ENCODE measurements at places on chromosomes 16 and 17.

DNA sequence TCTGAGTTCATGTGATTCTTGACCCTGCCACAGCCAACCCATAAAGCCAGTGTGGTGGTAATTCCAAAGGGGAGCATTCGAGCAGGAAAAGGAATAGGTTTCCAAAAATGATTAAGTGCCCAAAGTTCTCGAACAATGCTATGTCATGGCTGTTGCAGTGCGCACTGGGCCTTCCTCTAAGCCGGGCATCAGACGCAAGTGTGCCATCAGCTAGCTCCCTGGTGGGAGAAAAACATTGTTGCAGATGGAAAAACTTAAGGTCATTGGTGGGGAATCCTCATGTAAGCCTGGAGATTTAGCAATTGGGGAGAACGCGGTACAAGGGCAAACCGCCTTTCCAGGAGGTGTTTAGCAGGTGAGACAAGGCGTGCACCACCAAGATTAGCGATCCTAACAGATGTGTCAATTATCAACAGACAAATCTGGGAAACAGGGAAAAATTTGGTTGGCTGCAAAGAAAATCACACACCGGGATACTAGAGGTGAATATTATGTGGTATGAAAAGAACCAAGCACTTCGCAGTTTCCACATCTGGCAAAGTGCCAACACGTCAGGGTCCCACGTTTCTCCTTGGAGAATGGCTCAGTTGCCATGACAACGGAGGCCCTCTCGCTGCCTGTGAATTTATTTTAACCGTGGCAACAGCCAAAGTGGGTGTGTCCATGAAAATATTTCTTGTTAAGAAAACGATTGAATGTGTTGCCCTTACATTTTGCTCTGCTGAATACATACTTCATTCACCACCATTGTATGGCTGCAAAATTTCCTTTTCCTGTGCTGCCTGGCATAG is 118.5 kb upstream of the CACNG5 start:
- DNase-seq: no peak

DNA sequence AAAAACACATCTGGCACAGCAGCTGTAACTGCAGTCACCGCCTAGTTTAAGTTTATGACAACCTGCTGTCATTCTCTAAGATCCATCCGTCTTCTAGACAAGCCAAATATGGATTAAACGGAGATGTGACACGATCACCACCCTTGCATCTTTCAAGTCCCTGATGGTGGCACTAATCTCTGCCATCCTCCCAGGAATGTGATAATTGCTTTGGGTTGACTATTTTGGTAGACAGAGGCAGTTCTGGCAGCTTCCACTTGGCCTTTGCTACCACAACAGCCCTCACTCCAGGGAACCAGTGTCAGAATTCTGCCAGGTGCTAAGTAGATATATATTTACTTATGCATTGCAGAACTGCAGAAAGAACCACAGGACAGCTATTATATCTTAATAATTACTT is 81.3 kb downstream of the ADCY9 start:
- DNase-seq: no peak

GRCh38 chr17:48030531-48030930 is 7.1 kb downstream of the COPZ2 start:
- DNase-seq: no peak

DNA sequence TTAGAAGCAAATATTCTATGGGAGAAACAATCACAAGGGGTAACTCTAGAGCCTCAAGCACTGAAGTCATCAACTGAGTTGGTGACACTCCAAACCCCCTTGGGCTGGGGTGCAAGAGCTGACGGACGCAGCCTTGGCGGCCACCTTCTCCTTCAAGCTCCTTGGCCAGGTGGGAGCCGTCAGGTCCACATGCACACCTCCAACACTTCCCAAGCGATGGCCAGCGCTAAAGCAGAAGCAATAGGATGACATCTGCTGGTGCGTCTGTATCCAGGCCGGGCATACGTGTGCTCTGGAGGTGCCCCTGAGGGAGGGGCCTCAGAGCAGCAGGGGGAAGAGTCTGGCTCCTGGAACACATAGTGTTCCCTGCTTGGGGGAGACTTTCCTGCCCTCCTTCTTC is 12.2 kb upstream of the FOXJ1 start:
- DNase-seq: no peak

DNA sequence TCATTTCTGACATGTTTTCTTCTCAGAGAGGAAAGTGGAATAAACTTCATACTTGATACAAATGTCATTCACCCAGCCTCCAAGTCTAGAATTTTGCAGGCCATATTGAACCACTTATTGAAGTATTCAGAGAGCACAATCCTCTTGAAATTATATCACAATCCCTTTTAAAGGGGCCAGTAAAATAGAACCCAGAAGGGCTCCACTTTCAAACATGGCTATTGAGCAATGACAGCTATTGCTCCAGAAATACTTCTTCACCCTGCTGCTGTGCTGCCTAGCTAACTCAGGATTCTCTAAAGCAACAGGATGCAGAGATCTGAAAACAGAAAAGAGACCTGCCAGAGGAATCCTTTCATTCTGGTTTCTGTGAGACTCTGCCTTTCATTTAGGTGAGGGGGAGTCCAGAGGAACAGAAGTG is 275.0 kb upstream of the CDH5 start:
- peak; percentile 60 for DNase-seq

- no peak for DNase-seq
These were observed 32.3 kb downstream of the ATPAF2 start for GRCh38 chr17:18006495-18007239.

GRCh38 chr17:59356543-59357218 is 25.2 kb downstream of the YPEL2 start:
- DNase-seq: no peak

GRCh38 chr17:49976163-49976827 is 7.3 kb downstream of the DLX4 start:
- DNase-seq: no peak

- peak; percentile 89 for DNase-seq
These were observed 172.2 kb downstream of the SEC14L1 start for GRCh38 chr17:77312786-77313599.

GRCh38 chr17:8968503-8968902 is 3.0 kb upstream of the PIK3R5 start:
- DNase-seq: no peak

GRCh38 chr16:66263973-66264310 is 102.5 kb upstream of the CDH5 start:
- no peak for DNase-seq

GRCh38 chr16:67773099-67773498 is 33.3 kb downstream of the RANBP10 start:
- DNase-seq: peak; percentile 58

DNA sequence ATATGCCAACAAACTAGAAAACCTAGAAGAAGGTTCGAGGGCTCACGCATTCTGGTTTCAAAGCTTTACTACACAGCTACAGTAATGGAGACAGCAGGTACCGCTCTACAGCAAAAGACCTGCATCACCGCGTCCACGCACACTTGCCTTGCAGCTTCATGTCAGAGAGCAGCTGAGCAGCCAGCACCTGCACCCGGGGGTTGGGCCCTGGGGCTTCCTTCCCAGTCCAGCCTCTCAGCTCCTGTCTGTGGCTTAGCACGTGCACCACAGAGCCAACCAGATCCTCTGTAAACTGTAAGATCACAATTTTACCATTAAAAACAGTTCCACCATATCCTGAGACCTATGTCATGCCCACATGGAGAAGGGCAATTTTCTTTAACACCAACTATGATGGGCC is 15.3 kb downstream of the MEAK7 start:
- no peak for DNase-seq

GRCh38 chr17:49913226-49914095 is 55.5 kb upstream of the DLX4 start:
- peak; percentile 72 for DNase-seq

GRCh38 chr16:71499775-71500364 is 10.7 kb upstream of the ZNF19 start:
- peak; percentile 83 for DNase-seq

GRCh38 chr16:72837846-72838585 is 209.9 kb downstream of the ZFHX3 start:
- peak; percentile 53 for DNase-seq

DNA sequence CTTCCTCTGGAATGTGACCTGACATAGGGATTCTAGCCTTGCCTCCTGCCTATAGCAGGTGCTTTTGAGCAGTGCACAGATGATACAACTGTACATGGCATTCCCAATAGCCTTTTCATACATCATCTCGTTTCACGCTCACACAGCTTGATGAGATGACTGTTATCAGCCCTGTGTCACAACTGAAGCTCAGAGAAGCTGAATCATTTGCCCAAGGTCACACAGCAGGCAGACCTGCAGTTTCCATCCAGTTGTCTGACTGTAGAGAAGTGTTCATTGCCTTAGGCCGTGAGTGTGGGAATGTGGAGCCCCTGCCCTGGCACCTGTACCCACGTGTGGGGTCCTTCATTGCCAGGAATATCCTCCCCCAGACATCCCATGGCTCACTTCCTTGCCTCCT is 20.1 kb downstream of the WFDC1 start:
- DNase-seq: no peak

- DNase-seq: no peak
These were observed 24.2 kb downstream of the CCDC40 start for GRCh38 chr17:80060644-80061043.

- DNase-seq: peak; percentile 60
These were observed 13.6 kb upstream of the CLEC18A start for GRCh38 chr16:69937465-69937951.

GRCh38 chr16:56401482-56401881 is 23.9 kb downstream of the AMFR start:
- DNase-seq: peak; percentile 25

- DNase-seq: peak; percentile 94
These were observed 9.5 kb upstream of the KSR1 start for GRCh38 chr17:27446569-27447301.

DNA sequence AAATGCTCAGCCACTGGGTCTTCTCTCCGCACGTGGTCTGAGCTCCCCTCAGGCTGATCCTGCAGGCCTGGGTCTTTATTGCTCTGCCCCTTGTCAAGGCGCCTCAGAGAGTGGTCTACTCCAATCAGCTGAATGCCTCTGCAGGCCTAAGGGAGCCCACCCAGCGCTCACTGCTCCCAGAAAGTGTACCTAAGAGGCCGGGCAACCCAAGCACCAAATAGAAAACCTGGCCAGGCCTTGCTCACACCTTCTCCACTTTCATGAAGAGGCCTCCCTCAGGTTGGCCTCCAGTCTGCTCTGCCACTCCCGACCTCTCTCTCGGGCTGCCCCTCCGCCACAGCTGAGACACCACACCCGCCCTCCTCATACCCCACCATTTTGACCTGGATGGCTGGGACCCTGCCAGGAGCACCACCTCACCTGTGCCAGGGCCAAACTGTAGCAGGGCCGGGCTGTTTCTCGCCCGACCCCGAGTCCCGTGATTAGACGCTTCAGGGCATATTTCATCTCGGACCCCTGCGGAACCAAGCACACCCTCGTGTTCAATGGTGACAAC is 665 bp downstream of the MYBBP1A start:
- no peak for DNase-seq

DNA sequence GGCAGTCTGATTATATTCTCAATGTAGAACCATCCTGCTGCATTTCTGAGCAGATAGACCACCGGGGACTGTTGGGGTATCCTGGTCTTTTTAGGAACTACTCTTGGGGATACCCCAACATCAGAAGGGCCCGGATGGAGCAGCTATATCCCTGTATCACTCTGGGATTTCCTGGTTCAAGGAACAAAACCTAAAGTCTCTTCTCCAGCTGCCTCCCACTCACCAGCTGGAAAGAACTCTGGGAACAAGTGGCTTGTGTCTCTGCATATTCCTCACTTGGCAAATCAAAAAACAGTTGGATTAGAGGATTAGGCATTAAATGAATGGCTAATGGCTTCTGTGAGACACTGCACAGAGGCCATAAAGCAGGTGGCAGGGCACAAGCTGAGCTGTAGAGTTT is 62.3 kb upstream of the HS3ST2 start:
- DNase-seq: no peak

DNA sequence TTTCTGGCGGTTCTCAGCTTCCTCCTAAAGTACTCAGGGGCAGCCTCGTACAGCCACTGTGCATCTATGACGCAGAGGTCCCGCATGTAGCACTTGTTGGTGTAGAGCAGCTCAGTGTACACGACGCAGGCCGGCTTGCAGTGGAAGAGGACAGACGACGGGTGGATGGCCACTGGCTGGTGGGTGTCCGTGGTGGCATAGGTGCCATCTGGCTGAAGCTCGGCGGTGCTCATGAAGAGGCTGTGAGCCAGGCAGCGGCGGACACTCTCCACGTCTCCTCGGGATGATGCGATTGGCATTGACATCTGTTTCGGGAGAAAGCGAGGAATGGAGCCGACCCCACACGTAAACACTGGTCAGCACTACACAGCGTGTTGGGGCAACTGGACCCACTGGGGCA is 5.3 kb upstream of the C1QBP start:
- no peak for DNase-seq

GRCh38 chr17:30235386-30236296 is at the start of gene SLC6A4:
SLC6A4 (minus strand) TSS chr17:30235697; CDS start chr17:30221958, 13,739 bp downstream.
- DNase-seq: no peak

DNA sequence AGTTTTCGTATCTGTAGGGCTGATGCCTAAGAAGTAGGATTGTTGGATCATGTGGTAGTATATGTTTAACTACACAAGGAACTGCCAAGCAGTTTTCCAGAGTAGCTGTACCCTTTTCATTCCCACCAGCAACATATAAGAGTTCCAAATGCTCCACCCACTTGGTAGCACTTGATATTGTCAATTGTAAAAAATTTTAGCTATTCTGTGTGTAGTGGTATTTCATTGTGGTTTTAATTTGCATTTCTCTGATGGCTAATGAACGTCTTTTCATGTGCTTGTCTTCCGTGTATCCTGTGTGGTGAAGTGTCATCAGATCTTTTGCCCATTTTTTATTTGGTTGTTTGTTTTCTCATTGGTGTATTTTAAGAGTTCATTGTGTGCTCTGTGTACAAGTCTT is 69.7 kb downstream of the TANC2 start:
- DNase-seq: peak; percentile 37

All from choroid plexus epithelial cell (primary cell).